ENCODE measurements at places on chromosomes 16 and 17.

DNA sequence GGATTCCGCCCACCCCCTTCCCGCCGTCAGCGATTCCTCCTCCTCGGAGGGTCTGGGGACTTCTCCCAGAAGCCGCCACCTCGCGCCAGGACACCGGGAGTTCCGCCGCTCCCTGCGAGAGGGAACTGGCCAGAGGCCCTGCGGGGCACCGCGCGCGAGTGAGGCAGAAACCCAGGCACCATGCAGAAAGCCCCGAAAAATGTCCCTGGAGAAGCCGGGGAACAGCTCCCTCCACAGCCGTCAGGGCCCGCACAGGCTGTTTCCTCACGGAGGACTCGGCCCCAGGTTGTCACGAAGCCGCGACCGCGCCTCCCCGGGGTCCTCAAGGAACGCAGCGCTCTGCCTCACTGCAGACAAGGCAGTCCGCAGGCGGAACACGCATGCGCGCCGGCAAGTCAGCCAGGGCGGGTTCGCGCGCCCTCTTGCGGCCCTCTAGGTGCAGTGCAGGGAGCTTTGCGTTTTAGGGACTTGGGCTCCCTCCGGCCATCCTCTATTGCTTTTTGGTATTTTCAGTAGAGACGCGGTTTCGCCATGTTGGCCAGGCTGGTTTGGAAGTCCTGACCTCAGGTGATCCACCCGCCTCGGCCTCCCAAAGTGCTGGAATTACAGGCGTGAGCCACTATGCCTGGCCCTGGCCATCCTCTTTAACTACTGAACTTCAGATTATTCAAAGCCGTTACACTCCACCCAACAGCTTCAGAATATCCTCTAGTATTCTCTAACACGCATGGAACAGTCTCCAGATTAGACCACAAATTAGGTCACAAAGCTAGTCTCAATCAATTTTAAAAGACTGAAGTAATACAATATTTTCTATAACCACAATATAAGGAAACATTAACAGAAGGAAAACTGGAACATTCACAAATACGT is 20.3 kb upstream of the ZNF287 start:
- DNase-seq = peak; percentile 92

- DNase-seq = no peak
Observed at GRCh38 chr17:79615446-79615845, 4.6 kb upstream of the RBFOX3 start.

- no peak for DNase-seq
Observed at GRCh38 chr17:11264183-11264871, 23.3 kb downstream of the SHISA6 start.

DNA sequence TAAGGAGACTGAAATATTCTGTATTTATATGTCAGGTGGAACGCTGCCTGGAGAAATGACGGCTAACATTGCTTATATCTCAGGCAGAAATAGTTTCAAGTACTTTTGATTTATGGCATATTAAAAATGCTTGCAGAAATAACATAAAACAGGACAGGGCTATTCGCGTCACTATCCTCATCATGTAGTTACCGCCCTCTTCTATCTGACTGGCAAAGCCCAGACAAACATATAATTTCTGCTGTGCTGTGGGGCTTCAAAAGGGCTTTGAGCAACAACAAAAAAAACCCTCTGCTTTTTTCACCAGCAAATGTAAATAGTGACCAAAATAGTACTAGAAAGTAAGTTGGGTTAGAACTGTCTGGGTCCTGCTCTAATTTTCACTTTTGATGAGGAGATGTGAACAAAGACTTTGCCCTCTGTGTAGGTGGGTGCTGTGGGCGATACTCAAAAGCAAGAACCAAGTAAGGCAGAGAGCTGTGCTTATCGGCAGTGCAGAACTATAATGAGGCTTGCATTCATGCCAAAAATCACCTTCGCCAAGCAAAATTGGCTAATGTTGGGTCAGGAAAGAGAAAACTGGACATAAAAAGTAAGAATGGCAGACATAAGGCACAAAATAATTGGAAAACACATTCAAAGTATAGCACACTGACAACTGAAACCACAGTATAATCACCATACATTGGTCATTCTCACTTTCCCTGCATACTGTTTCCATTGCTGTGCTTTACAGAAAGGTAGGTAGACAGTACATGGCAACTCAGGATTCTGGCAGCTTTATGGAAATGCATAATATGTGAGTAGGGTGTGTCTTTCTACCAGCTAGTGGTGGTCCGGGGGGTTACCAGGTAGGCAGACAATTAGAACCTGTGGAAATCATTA is 151.2 kb upstream of the AXIN2 start:
- no peak for DNase-seq

DNA sequence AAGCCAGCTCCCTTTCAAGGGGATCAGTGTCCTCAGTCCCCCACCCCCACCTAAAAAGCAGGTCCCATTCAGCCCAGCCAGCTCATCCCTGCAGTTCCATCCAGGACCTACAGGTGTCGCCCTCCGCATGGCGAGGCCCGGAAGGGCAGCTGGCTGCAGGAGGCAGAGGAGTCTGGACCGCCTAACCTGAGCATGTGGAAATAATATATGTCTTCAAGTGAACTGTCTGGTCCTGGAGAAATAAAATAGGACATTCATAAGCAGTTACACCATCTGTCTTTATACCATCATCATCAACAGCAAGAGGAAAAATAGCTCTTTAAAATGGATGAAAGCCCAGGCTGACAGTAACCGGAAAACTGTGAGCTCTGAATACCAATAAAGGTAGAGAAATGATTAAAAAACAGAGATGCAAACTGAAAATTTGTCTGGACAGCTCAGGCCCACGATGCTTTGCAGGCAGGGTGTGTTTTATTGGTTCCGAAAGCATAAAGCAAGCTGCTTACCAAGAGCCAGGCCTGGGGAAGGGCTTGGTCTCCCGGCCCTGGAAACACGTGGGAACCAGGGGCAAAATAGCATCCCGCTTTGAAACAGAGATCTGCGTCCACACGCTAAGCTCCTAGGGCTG is 215.2 kb downstream of the ZFHX3 start:
- peak; percentile 54 for DNase-seq

- peak; percentile 62 for DNase-seq
Observed at GRCh38 chr17:3796110-3796821, 4.7 kb downstream of the ITGAE start.

DNA sequence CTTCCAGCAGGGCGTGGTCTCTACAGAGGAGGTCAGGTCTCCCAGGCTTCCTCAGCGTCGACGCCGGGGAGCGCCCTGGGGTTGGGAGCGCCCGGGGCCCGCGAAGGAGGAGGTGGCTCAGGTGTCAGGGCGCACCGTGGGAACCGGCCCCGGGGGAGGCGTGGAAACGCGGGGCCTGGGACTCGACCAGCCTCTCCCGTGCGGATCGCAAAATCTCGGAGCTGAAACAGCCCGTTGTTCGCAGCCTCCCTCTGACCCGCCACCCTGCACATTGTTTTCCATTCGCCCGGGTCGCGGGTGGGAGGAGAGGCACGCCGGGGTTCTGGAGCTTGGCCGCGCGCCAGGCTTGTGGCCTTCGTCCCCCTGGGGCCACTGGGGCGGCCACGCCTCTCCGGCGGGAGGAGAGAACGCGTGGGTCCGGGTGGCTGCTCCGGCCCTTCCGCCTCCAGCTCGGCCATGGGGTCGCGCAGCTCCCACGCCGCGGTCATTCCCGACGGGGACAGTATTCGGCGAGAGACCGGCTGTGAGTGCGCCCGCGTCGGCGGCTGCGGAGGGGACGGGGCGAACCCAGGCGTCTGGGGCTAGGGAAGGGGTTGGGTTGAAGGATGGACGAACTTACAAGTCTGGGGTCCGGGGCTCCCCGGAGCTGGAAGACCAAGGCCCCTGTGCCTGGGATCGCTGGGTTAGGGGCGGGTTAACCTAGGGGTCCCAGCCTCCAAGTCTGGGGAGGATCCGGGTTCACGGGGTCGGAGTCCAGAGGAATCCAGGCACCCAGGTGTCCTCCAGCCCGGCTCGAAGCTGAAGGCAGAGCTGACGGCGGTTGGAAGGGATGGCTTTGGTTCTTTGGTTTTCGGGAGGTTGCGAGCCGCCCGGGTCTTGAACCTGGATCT is at the start of gene CHP2:
CHP2 (plus strand) TSS at position 433 of the 890 bp plus-strand sequence; CDS start at position 457, 24 bp downstream.
- no peak for DNase-seq

DNA sequence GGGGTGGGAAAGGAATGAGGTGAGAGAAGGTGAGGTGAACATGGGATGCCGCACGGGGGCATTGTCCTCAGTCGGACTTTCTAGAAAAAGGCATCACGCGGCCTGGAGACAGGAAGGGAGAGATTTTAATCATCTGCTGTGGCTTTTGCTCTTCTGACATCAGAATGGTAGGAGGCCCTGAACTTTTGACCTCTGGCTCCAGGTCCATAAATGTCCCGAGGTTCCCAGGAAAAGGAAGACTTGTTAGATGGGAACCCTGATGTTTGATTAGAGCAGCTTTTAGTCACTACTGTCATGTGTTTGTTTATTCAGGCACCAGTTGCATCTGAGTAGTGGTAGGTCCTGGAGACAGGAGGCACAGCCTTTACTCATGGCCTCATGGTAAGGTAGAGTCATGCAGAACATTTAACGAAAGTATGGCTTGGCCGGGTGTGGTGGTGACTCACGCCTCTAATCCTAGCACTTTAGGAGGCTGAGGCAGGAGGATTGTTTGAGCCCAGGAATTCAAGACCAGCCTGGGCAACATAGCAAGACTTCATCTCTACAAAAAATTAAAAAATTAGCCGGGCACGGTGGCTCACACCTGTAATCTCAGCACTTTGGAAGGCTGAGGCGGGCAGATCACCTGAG is 203.1 kb downstream of the MSI2 start:
- DNase-seq = no peak

GRCh38 chr17:41140360-41141131 is at the start of gene KRTAP4-6:
Gene KRTAP4-6 (minus strand): TSS chr17:41140544. CDS start chr17:41140487, 57 bp downstream.
- no peak for DNase-seq

- DNase-seq = no peak
Observed at GRCh38 chr16:12348733-12349704, 372.5 kb downstream of the SNX29 start.

- DNase-seq = no peak
Observed at GRCh38 chr17:40433551-40434415, 9.5 kb upstream of the IGFBP4 start.

DNA sequence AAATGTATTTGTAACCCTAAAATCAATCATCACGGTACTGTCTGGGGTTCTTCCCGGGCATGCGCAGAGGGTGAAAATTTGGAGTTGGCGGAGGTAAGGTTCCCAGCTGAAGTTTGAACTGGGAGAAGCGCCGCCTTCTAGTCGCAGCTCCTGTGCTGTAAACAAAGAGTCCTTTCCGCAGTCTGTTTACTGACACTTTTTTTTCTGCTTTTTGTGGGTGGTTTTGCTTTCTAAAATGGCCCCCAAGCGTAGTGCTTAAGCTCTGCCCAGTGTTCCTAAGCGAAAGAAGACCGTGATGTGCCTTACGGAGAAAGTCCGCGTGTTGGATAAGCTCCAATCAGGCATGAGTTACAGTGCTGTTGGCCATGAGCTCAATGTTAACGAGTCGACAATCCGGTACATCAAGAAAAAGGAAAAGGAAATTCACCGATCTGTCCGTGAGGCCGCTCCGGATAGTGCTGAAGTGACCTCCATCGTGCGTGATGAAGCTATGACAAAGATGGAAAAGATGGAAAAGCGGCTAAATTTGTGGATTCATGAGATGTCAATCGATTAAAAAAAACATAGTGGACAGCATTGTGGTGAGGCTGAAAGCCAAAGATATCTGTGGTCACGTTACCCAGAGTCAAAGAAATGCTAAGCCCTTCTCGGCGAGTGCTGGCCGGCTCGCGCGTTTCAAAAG is 570 bp upstream of the CFDP1 start:
- no peak for DNase-seq

GRCh38 chr17:72970246-72970645 is 122.2 kb downstream of the SLC39A11 start:
- no peak for DNase-seq

DNA sequence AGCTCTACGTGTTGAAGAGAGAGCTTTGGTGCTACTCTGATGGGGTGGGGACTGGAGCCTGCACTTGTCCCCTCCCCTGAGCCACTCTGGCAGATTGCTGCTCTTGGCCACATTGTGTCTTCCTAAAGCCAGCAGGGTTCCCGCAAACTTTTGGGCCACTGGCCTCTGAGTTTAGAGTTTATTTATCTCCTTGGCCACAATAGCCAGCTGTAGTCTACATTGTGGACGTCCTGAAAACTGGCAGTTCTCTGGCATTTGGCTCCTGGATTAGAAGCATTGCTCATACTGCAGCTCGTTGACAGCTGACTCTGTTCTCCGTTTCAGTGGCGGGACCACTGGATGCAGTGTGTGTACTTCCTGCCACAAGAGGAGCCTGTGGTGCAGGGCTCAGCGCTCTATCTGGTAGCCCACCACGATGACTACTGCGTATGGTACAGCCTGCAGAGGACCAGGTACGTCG is 34.6 kb downstream of the PRMT7 start:
- no peak for DNase-seq

Measured in activated CD4-positive, alpha-beta T cell treated with anti-CD3 and anti-CD28 coated beads, Interleukin-2, amount 50 U/mL, for 1 hour (primary cell).